ENCODE measurements at places on chromosomes 16 and 17.

DNA sequence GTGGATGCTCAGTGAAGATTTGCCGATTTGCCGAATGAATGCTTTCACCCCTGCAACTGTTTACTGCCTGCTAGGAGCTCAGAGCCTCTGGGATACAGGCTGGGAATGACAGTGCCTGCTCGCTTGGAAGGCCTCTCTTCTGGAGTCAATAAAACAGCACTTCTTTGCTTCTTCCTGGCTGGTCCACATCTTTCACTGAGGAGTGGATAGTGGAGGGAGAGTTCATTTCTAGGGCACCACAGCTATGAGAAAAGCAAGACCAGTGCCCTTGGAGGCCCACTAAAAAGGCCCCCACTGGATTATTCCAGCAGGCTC is 3.1 kb upstream of the USP7 start:
- DNase-seq, result no peak

GRCh38 chr16:4556580-4556979 is 440 bp downstream of the C16orf96 start:
- no peak for DNase-seq

DNA sequence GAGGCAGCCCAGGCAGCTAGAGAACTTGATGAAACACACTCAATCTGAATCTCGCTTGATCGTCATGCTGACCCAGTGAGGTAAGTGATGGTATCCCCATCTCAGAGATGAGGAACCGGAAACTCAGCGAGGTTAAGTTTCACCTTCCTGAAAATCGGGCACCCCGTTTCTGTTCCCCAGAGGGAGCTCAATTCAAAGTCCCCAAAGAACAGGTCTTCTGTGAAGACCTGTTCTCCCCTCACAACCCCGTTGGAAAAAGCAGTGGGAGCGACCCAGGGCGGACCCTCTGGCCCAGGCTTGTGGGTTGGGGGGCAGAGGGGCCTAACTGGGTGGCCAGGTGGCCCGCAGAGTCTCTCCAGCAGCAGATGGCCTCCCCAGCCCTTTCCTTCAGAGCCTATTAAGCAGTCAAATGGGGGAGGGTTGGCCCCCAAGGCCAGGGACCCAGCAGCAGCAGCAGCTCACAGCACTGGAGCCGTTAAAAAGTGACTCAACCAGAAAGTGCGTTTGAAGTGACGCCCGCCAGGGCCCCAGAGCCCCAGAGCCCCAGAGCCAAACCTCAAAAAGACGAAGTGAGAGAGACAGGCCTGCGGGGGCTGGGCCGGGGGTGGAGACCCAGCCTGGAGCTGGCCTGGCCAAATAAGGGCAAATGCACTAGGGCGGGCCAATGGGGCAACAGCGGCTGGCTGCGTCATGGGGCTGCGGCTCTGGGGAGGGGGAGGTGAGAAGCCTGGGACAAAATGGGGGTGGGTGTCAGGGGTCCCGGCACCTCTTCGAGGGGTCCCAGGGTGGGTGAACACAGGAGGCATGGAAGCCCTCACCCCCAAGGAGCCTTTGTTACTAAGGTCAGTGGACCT is 9.2 kb upstream of the TSPOAP1 start:
- peak; percentile 70 for DNase-seq

DNA sequence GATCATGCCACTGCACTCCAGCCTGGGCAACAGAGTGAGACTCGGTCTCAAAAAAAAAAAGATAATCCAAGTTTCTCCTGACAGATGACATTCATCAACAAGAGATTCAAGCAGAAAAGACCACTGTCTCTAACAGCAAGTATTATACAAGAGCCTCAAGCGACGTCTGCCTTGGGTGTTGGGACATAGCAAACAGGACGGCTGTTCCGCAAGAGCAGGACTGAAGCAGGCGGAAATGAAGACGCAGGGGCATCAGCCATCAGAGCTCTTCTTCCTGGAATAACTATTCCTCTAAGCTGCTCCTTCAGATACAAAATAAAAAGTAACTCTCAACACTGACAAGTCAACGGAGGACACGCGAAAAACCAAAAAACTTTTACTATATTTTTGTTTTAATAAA is 54.0 kb downstream of the ANKRD11 start:
- no peak for DNase-seq

DNA sequence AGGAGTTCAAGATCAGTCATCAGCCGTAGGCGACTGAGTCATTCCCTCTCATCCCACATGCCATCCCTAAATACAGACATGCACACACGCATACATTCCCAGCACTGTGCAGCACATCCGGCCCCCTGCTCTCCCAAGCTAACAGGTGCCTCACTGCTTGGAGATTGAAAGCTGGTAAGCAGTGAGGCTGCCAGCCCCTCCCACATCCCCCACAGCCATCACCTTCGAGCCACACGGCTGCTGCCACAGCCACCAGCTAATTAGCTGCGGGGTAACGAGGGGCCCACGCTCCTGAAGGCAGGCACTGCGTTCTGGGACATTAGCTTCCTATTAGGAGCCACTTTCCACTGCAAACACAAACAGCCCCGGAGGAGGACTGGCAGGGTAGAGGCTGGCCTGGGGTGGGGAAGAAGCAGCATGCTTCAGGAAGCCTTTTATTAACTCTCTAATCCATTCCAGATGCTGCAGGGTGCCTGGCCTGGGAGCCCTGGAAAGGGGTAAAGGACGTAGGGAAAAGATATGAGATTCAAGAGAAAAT is 179.6 kb downstream of the CCT6B start:
- no peak for DNase-seq

- no peak for DNase-seq
These were observed 17.1 kb downstream of the TRAF4 start for GRCh38 chr17:28760601-28761562.

DNA sequence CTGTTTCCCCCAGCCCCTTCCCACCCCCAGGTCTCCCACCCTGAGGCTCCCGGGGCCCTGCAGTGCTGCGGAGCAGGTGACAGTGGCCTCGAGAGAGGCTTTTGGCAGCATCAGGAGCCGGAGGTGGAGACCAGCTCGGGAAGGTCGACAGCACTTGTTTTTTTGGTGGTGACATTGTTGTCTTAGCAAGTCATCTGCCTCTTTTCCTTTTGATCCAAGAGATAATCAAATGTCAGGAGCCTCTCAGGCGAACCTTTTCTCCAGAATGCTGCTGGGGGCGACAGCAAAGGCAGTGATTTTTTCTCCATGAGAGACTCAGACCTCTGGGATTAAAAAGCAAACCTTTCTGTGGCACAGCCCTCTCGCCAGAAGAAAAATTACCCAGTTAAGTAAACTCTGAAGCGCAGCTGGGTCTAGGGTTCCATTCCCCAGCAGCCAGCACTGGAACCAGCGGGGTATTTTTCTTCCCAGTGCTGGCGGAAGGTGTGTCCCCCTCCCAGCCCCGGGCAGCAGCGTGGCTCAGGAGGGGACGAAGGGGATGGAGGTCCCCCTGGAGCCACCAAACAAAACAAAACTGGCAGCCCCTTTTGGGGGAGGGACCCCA is 37.2 kb downstream of the GRIN2C start:
- no peak for DNase-seq

DNA sequence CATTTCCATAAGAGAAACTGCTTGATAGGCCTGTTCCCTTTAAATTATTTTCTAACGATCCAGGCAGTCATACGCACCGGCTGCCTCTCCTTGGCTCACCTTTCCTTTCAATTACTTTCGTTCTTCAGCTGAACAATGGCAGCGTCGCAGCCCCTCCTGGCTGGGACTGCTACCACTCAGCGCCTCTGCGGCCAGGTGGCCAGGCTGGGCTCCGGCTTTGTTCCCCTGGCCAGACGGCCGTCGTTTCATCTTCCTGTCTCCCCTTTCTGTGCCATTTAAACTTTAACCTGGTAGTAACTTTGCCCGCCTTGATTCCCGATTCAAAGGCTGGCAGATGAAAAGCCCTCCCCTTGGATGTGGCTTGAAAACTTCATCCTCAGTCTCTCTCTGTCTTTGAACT is 79.0 kb downstream of the C16orf78 start:
- no peak for DNase-seq

GRCh38 chr17:20967776-20968175 is 75.0 kb downstream of the USP22 start:
- no peak for DNase-seq

DNA sequence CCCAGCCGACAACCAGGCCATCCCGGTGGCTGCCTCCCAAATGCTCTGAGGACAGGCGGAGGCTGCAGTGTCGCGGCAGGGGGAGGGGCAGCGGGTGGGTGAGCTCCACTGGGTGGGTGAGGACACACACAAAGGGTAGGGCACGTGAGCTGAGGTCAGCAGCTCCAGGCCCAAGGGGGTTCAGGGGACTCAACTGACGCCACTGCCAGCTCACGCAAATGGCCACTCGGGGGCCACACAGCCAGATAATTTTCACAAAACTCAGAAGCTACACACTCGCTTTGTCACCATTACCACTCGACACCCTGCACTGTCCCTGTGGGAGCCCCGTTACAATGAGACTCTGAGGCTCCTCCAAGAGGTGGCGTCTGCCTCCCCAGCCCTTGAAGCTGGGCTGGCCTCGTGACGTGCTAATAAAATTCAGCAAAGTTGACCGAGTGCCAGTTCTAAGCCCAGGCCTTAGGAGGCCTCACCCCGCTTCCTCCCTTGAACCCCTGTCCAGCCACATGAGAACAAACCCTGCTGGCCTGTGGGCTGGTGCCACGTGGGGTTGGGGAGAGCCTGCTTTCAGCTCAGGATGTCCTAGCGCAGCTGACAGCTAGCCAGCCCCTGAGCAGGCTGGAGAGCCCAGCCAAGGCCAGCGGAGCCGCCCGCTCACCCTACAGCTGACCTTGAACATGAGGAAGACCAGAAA is 56.9 kb downstream of the RMI2 start:
- DNase-seq, result no peak

DNA sequence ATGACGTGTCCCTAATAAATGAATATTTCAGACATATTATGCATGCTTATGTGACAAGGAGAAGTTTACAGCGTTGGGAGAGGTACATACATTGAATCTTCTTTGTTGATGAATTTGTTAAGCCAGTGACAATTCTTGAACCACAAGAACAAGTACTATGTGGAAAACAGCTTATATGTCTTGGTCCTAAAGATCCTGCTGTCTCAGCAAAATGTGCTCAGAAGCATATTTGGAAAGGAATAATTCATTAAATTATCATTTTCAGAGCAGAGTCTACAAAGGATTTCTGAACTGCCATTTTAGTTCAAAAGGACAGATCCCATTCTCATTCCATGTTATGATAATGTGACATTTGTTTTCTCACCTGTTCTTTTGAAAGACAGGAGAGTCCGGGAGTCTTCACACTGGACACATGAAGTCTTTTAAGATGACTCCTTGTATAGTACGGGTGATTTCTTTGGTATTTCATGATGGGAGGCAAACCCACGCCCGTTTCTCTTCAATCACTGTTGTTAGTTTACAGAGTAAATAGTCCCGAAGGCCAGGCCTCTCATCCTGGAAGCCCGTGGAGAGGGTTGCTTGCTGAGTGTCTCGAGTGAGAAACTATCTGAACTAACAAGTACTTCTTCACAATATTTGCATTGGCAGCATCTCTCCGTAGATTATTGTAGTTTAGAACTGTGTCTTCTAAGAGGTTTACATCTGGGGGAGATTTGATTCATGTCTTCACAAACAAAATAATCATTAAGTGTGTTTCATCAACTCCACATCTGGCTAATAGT is 26.7 kb downstream of the VPS35L start:
- DNase-seq, result no peak

DNA sequence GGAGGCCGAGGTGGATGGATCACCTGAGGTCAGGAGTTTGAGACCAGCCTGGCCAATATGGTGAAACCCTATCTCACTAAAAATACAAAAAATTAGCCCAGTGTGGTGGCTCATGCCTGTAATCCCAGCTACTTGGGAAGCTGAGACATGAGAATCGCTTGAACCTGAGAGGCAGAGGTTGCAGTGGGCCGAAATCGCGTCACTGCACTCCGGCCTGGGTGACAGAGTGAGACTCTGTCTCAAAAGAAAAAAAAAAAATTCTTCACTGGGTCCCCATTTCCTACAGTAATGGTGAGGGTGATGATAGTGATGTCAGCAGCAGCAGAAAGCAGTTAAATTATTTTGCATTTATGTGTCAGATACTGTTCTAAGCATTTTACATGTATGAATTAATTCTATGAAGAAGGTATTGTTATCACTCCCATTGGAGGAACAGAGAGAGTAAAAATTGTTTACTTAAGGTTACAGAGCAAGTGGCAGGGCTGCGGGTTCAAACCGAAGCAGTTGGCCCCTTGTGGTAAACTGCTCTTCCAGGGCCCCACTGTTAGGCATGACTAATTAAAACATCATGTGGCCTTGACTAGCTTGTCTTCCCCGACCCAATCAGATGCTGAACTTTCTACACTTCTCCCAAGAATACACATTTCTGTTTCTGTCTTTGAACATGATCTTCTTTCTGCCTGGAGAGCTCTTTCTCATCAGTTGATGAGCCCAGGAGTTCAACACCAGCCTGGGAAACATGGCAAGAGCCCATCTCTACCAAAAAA is 45.8 kb downstream of the STAT3 start:
- DNase-seq, result no peak

DNA sequence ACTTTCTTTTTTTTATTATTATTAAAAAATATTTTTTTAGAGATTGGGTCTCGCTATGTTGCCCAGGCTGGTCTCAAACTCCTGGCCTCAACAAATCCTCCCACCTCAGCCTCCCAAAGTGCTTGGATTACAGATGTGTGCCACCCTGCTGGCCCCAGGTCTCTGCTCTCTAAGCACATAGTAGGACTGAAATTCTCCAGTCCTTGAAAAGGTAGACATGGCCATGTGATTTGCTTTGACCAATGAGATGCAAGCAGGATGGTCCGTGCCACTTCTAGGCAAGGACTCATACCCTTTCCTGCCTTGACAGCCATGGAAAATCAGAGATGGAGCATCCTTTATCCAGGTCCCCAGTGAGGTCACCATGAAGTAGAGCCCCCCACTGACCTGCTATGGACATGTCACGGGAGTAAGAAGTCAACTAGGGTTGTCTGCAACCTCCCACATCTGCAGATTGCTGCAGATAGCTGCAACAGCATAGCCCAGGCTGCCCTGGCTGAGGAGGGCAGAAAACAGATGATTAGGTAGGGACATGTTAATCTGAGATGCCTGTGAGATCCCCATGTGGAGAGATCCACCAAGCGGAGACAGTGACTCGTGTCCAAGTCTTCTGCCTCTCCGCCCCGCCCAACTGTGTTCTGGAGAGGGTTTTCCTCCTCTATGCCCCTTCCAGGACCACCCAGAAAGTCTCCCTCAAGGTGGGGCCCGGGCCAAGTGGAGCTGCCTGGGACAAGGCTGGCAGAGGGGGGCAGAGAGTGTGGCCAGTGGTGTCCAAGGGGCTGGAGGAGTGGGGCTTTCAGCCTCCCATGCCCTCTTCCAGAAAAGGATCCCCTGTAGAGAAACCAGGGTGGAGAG is 11.0 kb downstream of the GSG1L start:
- no peak for DNase-seq

- no peak for DNase-seq
These were observed 656 bp upstream of the GEMIN4 start for GRCh38 chr17:752620-753219.

DNA sequence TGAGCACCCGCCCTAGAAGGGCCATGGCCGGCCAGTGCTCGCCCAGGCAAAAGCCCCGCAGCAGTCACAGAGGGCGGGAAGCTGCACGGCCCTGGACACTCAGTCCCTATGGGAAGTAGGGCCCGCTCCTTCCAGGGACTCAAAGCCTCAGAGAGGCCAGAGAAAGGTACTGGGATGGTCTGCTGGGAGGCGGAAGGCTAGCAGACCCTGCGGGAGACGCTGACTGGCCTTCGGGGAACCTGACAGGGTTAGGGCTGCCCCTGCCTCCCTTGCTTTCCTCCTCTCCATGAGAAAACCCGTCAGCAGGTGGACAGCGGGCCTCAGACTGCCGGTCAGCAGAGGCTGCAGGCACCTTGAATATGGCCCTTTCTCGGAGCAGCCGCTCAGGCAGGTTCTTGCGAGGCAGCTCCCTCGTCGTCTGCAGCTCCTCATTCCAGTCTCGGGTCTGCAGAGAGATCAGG is 11.5 kb downstream of the CLUH start:
- no peak for DNase-seq

GRCh38 chr17:71188811-71189492 is 931.9 kb upstream of the SOX9 start:
- no peak for DNase-seq
